ENCODE measurements at places on chromosomes 1 and 21.
A peak's percentile ranks its signal among the peaks of the same experiment; 100 is the strongest.

DNA sequence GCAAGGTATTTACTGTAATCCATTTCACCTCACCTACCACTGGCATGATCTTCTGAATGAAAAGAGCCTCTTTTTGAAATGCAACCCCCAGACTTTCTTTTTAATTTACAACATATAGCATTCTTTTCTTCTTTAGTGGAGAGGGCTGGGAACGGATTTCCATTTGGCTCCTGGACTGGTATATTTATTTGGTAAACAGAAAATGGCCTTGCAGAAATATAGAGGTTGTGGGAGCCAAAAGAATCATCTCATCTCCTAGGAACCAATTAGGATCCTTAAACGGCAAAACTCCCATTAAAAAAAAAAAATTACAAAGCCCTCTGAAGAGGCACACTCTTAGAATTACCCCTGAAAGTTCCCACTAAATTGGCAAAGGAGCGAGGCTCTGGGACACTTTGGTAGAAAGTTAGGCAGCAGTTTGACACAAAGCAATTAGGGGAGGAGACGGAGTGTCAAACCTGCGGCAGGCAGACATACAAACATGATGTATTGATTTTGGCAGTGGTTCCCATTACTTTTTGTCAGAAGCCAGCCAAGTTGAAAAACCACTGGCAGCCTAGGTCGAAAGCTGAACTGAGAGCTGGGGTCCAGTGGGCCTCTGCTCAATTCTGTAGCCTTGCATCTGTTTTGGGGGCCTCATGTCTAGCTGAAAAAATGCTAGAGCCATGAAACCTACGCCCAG, 135.1 kb upstream of the MAGI3 start:
- no peak for DNase-seq

- peak; percentile 46 for DNase-seq
These were observed 791 bp downstream of the USP24 start for GRCh38 chr1:55214212-55214933.

DNA sequence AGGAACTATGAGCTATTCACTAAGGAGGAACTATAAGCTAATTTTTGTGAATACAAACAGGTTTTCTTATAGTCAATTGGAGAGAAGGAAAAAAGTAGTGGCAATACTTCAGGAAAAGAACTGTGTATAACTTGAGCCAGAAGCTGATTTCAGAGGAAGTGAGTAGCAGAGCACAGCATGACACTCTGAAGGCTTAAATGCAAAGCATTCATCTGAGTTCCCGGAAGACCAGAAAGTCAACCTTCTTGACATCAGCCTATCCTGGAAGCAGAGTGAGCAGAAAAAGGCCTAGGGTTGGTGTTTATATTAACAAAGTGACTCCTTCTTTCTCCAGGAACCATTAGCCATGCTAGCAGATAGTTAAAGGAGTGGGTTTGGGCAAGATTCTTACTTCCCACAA, 545.2 kb downstream of the MRPL39 start:
- no peak for DNase-seq

DNA sequence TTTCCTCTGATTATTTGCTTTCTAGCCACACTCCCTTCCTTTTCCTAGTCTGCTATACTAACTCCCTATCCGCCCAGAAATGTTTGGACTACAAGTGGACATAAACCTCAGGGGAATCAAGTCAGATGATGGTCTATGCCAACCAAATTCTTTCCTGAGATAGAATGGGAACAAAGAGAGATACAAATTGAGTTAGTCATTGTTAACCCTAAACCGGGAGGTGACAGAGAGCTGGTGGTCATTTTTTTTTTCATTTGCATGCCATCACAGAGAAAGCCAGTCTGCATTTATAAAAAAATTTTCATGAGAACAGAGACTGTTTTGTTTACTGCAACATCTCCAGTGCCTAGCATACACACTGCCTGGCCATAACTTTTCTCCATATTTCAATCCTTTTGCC, 35.0 kb downstream of the MYSM1 start:
- DNase-seq, result no peak

GRCh38 chr21:18164933-18165332, 79.7 kb upstream of the CHODL start:
- DNase-seq, result no peak

All from SHP77 (cell line).